Stimulated activated CD8-positive, alpha-beta memory T cell treated with anti-CD3 and anti-CD28 coated beads, Interleukin-15, amount 100 ng/mL, for 4 hours (primary cell): ENCODE measurements at places on chromosomes 6 and 20.

GRCh38 chr20:32017711-32018251 is 7.5 kb downstream of the CCM2L start:
- DNase-seq, result no peak

DNA sequence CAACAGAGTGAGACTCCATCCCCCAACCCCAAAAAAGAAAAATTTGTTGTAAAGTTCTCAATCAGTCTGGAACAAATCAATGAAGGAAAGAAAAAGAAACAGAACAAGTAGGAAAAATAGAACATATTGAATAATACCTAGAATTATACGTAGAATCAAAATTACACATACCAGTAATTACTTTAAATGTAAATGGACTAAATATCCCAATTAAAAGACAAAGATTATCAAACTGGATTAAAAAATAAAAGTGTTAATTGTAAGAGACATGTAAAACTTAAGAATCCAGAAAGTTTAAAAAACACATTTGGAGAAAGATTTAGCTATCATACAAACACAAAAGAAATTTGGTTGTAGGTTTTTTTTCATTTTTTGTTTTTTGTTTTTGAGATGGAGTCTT is 12.3 kb upstream of the CDYL start:
- no peak for DNase-seq

- DNase-seq, result no peak
Observed at GRCh38 chr20:26207237-26207966, 510.7 kb upstream of the ZNF337 start.

- DNase-seq, result no peak
Observed at GRCh38 chr6:13485923-13486562, 1.4 kb downstream of the GFOD1 start.

DNA sequence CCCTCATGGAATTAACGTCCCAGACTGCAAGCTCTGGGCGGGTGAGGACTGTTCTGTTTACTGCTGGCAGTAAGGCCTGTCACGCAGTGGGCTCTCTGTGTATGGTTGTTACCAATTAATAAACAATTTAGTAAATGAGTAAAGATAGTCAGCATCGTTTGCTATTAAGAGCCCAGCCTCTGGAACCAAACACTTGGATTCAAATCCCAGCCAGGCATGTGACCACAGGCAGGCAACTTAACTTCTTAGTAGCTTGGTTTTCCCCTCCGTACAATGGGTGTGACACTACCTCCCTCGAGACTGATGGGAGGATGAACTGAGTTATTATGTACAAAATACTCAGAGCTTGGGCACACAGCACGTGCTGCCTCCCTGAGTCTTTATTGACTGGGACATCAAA is 137.7 kb upstream of the ARMC2 start:
- DNase-seq, result no peak

GRCh38 chr6:113558966-113559365 is 298.2 kb upstream of the MARCKS start:
- no peak for DNase-seq

GRCh38 chr6:17115251-17116116 is 13.6 kb downstream of the STMND1 start:
- no peak for DNase-seq

- no peak for DNase-seq
Observed at GRCh38 chr6:132464538-132465256, 48.2 kb downstream of the STX7 start.

- DNase-seq, result peak; percentile 51
Observed at GRCh38 chr6:127515794-127516661, 3.1 kb downstream of the MTCL3 start.

DNA sequence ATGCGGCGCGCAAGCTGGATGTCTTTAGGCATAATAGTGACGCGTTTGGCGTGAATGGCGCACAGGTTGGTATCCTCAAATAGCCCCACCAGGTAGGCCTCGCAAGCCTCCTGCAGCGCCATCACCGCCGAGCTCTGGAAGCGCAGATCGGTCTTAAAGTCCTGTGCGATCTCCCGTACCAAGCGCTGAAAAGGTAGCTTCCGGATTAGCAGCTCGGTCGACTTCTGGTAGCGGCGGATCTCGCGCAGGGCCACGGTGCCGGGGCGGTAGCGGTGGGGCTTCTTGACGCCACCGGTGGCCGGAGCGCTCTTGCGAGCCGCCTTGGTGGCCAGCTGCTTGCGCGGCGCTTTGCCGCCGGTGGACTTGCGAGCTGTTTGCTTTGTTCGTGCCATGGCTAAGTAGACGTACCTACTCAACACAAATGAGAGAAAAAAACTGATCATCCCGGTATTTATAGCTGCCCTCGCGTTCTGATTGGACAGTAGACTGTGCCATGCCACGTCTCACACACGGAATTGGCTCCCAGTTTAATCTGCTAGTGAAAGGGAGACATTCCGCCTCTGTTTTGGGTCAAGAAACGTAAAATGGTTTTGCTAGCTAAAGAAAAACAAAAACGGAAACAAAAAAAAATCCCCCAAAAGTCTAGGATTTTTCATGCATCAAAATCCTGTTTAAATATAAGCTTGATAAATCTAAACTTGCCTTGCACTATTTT is 40.1 kb downstream of the OR2B2 start:
- no peak for DNase-seq

DNA sequence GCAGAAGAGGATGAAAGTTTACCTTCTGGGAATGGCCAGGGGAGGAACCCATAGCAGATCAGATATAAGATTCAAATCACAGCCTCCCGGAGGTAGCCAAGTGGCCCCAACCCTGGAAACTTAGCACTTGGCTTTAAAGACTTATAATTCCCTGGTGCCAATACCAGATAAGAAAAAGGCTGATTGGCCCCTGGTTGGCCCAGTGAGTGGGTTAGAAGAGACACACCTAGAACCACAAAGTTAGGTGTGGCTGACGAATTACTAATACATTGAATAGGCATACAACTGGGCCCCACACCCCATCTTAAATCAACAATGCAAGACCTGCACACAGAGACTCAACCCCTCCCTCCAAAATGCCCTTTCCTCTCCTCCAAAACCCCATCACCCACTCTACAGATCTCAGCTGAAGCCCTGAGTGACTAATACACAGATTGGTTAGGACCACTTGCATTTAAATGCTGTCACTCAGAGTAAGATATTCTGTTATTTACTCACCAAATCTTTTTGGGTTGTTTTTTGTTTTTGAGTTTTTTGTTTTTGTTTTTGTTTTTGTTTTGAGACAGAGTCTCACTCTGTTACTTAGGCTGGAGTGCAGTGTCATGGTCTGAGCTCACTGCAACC is 315.4 kb upstream of the JARID2 start:
- DNase-seq, result no peak

DNA sequence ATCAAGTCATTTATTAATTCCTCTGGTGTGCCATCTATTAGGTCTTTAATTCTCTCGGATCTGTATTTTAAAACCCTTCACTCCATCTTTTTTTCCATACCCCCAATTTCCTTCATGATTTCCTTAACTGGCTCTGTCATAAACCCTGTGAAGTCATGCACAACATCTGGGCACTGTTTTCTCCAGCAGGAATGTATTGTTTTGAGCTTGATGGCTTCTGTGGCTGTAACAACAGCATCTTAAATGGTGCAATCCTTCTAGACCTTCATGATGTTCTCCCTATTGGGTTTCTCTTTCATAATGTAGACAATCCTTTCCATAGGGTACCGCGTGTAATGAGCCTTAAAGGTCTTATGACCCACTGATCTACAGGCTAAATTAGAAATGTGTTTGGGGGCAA is 29.0 kb downstream of the CDK19 start:
- no peak for DNase-seq

GRCh38 chr6:104170401-104170800 is 689.3 kb downstream of the HACE1 start:
- no peak for DNase-seq

DNA sequence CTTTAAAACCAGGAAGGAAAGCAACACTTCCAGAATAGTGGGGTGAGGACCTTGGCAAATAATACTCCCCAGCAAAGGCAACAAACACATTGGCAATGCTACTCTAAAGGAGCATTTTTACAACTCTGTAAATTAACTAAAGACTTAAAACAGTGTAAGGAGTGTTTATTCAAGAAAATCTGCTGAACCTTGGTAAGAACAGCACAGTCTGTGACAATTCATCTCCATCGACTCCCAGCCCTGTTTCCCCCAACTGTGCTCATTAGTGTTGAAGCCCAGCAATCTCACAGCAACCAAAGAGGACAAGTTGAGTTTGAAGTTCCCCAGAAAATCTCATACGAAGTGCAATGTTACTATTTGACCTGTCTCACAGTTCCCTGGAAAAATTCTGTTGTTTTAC is 884.9 kb downstream of the C6orf118 start:
- no peak for DNase-seq

- no peak for DNase-seq
Observed at GRCh38 chr6:20706939-20707485, 172.8 kb downstream of the CDKAL1 start.

GRCh38 chr6:153957394-153957793 is 81.6 kb upstream of the OPRM1 start:
- DNase-seq, result no peak

DNA sequence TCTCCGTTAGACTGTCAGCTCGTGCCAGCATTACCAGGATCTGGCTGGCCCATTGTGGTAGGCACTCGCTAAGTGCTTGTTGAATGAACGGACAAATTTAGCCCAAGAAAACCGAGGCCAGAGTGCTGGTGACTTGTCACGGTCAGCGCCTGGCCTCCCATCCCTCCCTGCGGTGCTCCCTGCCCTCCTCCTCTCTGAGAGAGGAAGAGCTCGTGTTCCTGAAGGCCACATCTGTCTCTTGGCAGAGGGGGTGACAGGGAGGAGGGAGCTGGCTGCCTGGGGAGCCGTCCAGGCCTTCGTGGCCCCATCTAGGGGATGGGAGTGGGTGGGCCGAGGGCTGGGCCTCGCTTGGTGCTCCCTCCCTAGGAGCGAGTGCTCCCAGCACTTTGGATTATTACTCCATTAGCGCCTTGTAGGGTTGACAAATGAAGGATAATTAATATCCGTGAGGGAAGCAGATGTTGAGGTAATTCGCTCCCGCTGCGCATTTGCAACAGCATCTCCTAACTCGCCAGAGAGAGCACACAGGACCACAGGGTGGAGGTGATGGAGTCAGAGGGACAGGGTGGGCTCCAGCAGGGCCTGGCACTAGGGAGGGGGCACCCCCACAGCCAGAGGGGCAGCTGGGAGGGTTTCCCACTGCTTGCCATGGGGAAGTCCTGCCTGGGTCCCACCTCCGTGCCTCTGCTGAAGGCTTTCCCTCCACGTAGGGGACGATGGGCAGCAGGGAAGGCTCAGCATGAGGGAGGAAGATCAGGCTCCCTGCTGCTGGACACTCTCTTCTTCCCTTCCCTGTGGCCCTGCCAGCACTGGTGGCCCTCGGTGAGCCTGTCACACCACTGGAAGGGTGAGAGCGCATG is 37.0 kb downstream of the VSTM2L start:
- DNase-seq, result no peak

- DNase-seq, result no peak
Observed at GRCh38 chr6:137159912-137160311, 13.5 kb downstream of the IL22RA2 start.

DNA sequence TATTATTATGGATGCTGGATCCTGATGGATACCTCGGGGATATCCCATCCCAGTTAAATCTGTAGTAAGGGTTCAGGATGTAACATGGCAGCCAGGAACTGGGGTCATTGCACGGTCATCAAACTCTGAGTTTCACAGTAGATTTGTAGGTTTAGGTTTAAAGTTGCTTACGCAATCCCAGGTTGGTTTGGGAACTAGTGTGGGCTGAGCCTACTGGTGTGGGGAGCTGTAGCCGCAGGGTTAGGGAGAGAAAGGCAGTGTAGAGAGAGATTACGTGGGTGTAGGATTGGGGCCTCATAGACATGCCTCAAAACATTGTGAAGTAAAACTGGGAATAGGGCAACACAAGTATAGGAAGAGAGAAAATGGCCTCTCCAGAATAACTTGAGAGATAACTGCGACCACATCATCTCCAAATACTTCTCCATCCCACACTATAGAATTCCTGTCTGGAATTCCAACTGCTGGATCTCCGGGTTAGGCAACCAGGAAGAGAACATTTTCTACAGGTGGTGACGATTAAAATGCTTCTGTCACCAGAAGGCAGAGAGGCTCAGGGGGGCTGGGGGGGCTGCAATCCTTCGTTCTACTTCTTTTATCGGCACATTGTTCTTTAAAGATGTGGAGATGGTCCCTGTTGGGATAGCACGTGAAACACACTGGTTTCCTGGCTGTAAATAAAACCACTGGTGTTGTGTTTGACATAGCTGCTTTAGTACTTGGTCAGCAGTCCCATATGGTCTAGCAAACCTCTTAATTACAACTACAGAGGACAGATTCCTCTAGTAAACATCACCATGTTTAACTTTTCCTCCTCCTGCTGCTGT is 44.9 kb upstream of the TMEM170B start:
- DNase-seq, result no peak

- DNase-seq, result no peak
Observed at GRCh38 chr6:34563513-34563870, 7.4 kb upstream of the SPDEF start.

- no peak for DNase-seq
Observed at GRCh38 chr6:33143113-33143770, 49.0 kb downstream of the COL11A2 start.

- DNase-seq, result no peak
Observed at GRCh38 chr6:154617175-154617574, 106.7 kb upstream of the CNKSR3 start.

GRCh38 chr6:149847939-149848267 is 16.3 kb downstream of the LRP11 start:
- no peak for DNase-seq

- no peak for DNase-seq
Observed at GRCh38 chr6:22476811-22477390, 92.5 kb upstream of the HDGFL1 start.

GRCh38 chr6:25984265-25984664 is 21.7 kb downstream of the TRIM38 start:
- DNase-seq, result no peak

DNA sequence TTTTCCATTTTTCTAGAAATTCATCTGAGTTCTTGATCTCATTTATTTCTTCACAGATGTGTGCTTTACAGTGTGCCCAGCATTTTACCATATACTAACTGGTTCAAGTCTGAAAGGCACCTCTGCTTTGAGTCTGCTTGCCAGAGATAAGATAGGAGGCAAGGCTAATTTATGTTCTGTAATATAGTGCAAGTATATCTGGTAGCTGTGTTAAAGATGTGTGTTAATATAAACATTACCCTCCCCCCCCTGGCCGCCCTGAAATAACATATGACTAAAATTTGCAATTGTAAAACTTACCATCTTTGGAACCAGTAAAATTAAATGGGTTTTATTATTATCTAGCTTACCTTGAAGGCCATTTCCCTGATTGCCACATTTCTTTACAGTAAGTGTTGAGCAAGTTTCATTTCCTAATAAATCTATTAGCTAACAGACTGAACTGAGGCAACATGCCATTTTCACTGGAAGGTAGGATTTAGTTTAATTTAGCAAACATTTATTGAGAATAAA is 2.7 kb downstream of the FBXO9 start:
- no peak for DNase-seq

GRCh38 chr6:5562277-5562676 is 301.0 kb downstream of the FARS2 start:
- DNase-seq, result no peak

GRCh38 chr20:19341348-19342053 is 129.1 kb downstream of the SLC24A3 start:
- DNase-seq, result no peak

- no peak for DNase-seq
Observed at GRCh38 chr6:166360243-166361076, 18.1 kb upstream of the SFT2D1 start.
